ENCODE measurements at places on chromosomes 16 and 17.

DNA sequence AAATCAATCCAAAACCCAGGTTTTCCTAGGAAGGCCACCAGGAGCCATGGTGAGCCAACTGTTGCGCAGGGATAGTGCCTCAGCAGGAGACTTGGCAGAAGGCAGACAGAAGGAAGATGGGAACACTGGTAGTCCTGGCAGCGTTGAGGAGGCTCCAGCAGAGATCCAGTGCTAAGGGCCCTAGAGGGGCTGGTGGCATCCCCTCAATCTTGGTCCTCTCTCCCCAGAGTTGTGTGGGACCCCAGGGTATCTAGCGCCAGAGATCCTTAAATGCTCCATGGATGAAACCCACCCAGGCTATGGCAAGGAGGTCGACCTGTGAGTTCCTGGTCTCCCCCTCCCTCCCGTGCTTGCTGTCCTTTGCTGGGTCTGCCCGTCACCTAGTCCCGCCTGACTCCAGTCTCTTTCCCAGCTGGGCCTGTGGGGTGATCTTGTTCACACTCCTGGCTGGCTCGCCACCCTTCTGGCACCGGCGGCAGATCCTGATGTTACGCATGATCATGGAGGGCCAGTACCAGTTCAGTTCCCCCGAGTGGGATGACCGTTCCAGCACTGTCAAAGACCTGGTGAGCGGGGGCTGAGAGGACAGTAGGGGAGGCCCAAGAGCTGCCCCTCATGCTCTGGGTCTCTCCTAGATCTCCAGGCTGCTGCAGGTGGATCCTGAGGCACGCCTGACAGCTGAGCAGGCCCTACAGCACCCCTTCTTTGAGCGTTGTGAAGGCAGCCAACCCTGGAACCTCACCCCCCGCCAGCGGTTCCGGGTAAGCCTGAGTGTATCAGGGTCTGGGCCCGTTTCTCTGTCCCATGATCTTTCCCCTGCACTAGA, 5.7 kb downstream of the CFAP119 start:
- no peak for DNase-seq

DNA sequence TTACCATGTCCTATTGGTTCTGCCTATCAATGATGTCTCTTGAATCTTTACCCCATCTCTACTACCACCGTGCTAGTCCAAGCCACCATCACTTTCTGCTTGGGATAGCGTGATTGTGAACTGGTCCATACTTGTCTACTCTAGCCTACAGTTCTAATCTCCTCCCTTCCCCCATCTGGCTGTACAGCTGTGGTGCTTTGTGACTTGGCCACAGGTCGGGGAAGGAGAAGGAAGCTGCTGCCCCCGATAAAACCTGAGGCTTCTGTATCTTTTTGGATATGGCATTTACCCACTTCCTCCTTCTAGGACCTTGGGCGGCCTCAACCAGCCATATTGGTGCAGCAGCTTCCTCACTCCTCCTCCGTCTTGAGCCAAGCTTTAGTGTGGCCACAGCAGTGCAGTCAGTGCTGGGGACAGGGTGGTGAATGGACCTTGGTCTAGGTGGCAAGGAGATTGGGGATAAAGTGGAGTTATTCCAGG, 314 bp upstream of the ITGA2B start:
- no peak for DNase-seq

- no peak for DNase-seq
These were observed 14.8 kb downstream of the PSMD3 start for GRCh38 chr17:39995438-39995837.

DNA sequence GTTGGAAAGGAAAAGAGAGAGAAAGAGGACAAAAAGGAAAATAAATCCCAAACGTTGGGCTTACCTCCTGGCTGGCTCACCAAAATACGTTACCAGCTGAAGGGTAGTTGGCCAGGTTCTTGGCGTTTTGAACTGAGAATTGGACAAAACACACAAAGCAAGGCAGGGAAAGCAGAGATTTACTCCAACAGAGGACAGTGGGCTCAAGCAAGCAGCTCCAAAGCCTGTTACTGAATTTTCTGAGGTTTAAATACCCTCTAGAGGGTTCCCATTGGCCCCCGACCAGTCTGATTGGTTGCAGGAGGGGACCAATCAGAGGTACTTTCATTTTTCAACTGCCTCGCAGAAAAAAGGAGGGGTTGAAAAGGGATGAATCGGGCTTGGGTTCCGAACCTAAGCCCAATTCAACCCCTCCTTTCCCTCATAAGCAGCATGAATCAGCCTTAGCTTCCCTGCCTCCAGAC, 55.6 kb upstream of the ALOX12 start:
- DNase-seq: no peak

DNA sequence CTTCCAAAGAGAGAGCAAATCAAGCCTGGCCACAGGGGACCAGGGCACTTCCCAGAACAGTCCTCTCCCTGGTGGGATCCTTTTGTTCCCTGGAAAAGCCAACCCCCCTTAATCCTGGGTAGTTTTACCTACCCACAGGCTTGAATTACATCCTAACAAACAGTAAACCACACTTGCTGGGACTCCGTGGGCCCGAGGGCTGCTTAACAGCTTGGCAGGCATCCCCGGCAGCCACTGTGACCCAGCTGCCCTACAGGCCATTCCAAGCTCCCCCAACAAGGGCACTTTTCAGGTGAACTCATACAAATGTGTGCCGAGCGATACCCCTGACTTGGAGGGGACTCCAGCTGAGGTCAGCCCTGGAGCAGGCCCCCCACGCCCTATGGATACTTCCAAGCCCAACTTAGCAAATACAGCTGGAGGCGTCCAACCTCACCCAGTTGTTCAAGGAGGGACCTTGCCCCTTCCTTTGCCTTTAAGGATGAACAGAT, 26.4 kb downstream of the ADCY9 start:
- no peak for DNase-seq
